ENCODE measurements at places on chromosomes 16 and 17. TPM values are rescaled to one million over a fixed set of nuclear protein-coding genes. Genes with fewer than 3 reads are reported as not detected.

The DPEP3 gene
- not detected for total RNA-seq

The TM4SF5 gene
- not detected for total RNA-seq

The ATP1B2 gene
- total RNA-seq: not detected

The COX6A2 gene
- total RNA-seq: not detected

The TOM1L1 gene
- total RNA-seq: 22.2 TPM

The TMC7 gene
- 0.12 TPM for total RNA-seq

The IL34 gene
- total RNA-seq: 8.4 TPM

The RNF227 gene
- 0.98 TPM for total RNA-seq

All from smooth muscle cell of the coronary artery (primary cell).